Midbrain (tissue), 1 donor: ENCODE measurements at places on chromosomes 11 and 22.

DNA sequence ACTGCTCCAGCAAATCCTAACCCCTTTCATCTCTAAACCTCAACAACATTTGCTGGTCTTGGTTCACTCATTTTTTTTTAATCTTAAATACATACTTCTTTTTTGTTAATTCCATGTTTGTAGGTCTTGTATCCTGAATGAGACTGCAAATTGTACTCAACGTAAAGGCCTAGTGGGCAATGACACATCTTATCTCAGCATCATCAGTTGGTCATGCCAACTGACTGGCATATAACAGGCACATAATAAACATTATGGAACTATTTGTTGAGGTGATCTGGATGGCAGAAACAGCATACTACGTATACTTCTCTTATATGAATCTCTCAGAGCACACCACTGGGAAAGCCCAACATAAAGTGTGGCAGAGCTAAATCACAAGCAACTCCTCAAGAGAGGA, 116.7 kb downstream of the RBFOX2 start:
- no peak for DNase-seq

DNA sequence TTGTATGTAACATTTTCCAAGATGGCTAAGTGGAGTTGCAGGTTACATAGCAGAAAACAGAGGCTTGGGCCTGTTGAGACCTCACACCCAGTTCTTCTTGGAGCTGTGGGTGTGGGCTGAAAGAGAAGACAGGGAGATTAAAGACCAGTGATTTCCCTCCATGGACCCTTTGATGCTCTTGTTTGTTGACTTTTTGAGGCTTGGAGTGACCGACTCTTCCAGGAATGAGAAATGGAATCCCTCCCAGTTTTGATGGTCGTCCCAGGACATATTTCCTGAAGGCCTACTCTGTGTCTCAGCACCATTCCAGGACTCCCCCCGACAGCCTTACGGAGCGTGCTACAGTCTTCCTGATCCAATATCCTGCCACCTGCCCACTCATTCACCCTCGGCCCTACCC, 96.9 kb downstream of the PTPRJ start:
- DNase-seq: no peak

DNA sequence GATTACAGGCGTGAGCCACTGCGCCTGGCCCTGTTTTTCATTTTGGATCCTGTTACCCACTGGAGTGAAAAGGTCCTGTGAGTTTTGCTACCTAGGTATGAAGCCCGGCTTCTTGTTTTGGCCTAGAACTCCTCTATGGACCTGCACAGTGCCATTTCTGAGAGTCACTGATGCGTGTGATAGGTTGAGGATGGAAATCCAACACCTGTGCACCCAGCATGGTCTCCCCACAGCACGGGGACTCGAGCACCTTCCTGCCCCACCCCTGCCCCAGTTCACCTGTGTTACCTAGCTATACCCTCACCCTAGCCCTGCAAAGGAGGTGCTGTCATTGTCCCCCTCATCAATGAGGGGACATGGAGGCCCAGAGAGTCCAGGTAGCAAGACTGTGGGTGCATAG, 5.1 kb downstream of the FBLN1 start:
- DNase-seq: no peak

DNA sequence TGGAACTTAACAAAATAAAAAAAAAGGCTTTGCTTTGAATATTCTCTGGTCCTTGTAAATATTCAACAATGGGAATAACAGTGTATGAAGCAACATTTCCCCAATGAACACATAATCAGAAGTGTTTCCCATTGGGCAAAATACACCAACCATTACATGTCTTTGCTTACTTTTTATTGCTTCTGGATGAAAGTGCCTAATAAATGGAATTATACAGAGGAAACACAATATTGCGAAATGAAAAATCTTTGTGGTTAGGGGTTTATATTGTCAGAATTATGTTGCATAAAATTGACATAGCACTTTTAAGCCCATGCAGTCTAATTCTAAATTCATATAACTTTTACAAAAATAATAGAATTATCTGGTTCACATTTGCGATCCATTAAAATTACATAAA, 386.4 kb downstream of the DCDC1 start:
- DNase-seq: no peak

- no peak for DNase-seq
These were observed 14.6 kb upstream of the MYRF start for GRCh38 chr11:61737636-61738386.

- DNase-seq: peak; percentile 88
These were observed 37.6 kb downstream of the PITPNB start for GRCh38 chr22:27881421-27881820.

DNA sequence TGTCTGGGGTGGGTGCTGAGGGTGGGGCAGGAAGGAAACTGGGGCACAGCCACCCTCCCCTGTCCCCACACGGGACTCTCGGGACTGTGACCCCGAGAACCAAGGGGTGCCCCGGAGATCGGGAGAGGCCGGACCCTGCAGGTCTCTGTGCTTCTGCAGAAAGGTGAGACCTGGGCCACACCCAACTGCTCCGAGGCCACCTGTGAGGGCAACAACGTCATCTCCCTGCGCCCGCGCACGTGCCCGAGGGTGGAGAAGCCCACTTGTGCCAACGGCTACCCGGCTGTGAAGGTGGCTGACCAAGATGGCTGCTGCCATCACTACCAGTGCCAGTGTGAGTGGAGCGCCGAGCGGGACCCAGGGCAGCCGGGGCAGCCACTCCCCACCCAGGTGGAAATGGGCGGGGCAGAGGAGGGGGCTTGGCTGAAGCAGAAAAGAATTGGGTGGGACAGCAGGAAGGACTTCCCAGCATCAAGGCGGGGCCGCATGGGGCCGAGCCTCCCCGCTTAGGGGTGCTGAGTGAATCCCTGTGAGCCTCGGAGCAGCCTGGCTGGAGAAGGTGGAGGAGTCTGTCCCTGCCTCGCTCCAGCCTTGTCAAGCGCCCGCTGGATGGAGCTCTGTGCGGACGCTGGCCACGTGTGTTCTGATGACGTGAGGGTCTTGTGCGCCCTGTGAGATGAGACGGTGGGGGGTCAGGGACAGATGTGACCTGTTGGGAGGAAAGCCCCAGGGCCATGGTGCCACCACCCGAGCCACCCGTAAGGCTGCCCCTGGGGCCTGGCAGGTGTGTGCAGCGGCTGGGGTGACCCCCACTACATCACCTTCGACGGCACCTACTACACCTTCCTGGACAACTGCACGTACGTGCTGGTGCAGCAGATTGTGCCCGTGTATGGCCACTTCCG, 29.3 kb upstream of the MUC5B start:
- no peak for DNase-seq

GRCh38 chr11:6443269-6444003, 2.6 kb upstream of the HPX start:
- peak; percentile 80 for DNase-seq

DNA sequence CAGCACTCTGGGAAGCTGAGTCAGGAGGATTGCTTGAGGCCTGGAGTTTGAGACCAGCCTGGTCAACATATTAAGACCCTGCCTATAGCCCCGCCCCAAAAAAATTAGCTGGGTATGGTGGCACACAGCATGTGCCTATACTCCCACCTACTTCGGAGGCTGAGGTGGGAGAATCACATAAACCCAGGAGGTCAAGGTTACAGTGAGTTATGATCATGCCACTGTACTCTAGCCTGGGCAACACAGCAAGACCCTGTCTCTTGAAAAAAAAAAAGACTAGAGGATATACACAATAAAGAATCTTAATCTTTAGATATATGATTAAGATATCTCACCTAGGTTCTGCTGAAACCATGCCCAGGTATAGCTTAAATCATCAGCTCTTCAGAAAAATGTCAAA, 136.7 kb downstream of the APOL5 start:
- no peak for DNase-seq

- DNase-seq: no peak
These were observed 7.1 kb downstream of the RCOR2 start for GRCh38 chr11:63909591-63910506.

DNA sequence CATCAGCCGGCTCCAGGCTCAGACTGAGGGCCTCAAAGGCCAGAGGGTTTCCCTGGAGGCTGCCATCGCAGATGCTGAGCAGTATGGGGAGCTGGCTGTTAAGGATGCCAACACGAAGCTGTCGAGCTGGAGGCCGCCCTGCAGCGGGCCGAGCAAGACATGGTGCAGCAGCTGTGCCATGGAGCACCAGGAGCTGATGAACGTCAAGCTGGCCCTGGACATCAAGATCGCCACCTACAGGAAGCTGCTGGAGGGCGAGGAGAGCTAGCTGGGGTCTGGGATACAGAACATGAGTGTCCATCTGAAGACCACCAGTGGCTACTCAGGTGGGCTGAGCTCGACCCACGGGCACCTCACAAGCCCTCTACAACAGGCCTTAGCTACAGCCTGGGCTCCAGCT, 4.0 kb upstream of the SCUBE2 start:
- DNase-seq: no peak
